ENCODE measurements at places on chromosomes 4 and X.

DNA sequence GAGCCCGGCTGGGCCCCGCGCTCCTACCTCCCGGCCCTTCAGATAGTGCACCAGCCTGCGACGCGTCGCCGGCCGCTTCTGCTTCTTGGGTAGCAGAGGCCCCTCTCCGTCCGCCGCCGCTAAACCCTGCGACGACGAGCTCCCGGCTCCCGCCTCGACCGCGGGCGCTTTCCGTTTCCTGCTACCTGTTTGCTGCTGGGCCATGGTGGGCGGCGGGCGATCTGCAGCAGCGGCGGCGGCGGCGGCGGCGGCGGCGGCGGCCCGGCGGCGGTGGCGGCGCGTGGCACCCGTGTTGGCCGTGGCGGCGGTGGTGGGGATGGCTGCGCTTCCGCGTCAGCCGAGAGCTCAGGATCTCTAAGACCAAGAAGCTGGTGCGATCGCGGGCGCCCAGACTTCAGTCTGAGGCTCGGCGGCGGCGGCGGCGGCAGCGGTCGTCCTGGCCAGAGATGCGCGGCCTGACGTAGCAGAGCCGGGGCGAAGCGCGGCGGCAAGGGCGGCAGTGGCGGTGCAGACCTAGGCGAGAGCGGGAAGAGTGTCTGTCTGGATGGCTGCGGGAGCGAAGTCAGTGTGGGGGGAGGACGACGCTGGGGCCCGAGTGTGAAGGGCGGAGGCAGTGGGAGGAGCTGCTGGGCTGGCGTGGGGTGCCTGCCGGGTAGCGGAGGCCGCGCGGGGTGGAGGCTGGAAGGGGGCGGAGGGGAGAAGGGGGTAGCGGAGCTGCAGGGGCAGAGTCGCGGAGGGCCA is at the start of gene DCAF12L2:
Gene DCAF12L2, minus strand, starts transcription at position 569 of the 741 bp plus-strand sequence. Its CDS starts 365 bp downstream, at position 204.
- DNase-seq: peak; percentile 20

- no peak for DNase-seq
These were observed 34.6 kb upstream of the TENM3 start for GRCh38 chr4:182208526-182209050.

- peak; percentile 88 for DNase-seq
These were observed 192.5 kb upstream of the ADAMTS3 start for GRCh38 chr4:72761368-72762038.

DNA sequence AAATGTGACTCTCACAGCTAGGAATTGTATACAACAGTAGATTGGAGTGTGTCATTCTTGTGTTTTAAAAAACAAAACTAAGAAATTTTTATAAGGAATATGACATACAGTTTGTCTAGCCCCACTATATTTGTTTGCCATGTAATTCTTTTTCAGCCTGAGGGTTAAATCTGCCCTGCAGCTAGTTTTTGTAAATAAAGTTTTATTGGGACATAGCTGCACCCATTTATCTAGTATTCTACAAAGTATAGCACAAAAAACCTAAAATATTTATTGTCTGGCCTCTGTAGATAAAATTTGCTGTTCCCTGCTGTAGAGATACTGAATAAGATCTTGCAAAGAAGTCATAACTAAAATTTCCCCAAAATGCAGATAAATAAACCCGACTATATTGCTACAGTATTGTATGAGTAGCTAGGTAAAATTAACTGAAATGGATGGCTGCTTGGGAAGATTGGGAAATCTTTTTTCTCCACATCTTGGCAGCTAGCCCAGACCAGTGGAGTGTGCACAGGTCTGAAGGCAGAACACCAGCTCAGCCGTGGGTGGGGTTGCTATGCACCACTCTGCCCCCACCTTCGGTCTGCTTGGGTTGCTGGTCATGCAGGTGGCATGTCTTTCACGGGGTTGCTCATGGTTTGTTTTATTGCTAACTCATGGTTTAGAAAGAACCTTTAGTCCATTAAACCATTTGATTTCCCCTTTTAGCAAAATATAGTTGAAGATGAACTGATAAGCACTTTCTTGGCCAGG is 127.9 kb downstream of the KLHL8 start:
- DNase-seq: peak; percentile 42

GRCh38 chr4:10183462-10183861 is 66.9 kb upstream of the WDR1 start:
- no peak for DNase-seq

DNA sequence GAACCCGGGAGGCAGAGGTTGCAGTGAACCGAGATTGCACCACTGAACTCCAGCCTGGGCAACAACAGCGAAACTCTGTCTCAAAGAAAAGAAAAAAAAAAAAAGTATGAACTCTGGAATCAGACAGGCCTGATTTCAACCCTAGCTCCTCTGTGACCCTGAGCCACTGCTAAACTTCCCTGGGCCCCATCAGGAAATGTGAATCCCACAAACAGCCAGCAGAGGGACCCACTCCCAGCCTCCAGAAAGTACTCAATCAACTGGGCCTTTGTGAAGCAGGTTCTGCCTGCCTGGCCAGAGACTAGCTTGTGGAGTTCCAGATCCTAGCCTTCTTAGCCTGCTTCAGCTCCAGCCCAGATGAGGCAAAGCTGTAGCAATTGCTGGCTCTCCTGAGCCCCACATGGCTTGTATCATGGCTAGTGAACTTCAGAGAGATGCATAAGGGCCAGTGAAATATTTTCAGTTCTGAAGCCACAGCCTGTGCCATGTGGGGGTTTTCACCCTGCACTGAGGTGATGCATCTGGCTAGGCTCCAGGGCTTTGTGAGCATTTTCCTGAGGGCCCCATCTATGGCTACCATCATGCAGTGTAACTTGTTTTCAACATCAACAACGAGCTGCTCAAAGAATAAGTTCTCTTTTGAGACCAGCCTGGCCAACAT is 7.2 kb upstream of the IDS start:
- DNase-seq: peak; percentile 36

Data from NCI-H524 (cell line).